Stimulated activated CD4-positive, alpha-beta T cell treated with anti-CD3 and anti-CD28 coated beads, Interleukin-1b, Interleukin-23, amount 100 ng/mL, for 1 hour (primary cell): ENCODE measurements at places on chromosomes 5 and 9.

GRCh38 chr9:20742833-20743232 is 58.8 kb downstream of the FOCAD start:
- no peak for DNase-seq

GRCh38 chr5:69467442-69468225 is 25.0 kb upstream of the OCLN start:
- DNase-seq = no peak

DNA sequence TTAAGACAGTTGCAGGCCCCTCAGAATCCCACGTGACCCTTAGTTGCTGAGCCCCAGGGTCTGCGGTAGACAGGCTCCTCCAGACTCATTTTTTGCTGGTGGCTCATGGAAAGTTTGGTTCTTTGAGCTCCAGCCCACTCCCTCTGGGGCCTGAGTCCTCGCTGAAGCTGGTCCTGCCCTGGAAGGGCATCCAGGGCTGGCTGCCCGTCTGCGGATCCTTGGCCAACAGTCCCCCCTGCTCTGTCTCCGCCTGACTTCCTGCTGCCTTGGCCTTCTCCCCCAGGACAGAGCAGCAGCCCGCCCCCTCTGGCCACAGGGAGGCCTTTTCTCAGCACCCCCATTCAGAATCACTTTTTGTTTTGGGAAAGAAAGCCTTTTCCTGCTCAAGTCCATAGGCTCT is 24.4 kb downstream of the SLC6A7 start:
- DNase-seq = no peak

- no peak for DNase-seq
These were observed 328.9 kb upstream of the MEF2C start for GRCh38 chr5:89211836-89212235.

GRCh38 chr5:151810897-151811296 is 39.1 kb downstream of the G3BP1 start:
- DNase-seq = no peak

- no peak for DNase-seq
These were observed 1.1 kb upstream of the GPSM1 start for GRCh38 chr9:136326061-136326760.

GRCh38 chr9:76090330-76090729 is 199.9 kb downstream of the PCSK5 start:
- DNase-seq = no peak

GRCh38 chr9:13174906-13175639 is 104.4 kb downstream of the MPDZ start:
- no peak for DNase-seq

DNA sequence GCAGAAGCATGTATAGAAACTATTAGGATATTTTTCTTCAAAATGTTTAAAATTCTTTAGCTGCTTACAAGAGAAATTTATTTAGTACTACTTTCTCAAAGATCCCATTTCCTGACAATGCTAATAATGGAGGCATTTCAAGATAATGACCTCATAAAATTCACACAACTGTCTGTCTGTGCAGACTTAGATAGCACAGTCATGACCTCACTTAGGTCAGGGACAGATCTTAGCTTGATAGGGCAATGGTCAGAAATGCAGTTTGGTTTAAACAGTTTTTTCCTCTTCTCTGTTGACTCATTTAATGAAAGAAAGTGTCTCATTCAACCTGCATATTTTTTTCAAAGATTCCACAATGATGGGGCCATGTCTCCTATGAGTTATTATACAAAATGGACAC is 128.4 kb downstream of the GRIA1 start:
- DNase-seq = no peak
